GM04503 (cell line): ENCODE measurements at places on chromosomes 1 and 21.

DNA sequence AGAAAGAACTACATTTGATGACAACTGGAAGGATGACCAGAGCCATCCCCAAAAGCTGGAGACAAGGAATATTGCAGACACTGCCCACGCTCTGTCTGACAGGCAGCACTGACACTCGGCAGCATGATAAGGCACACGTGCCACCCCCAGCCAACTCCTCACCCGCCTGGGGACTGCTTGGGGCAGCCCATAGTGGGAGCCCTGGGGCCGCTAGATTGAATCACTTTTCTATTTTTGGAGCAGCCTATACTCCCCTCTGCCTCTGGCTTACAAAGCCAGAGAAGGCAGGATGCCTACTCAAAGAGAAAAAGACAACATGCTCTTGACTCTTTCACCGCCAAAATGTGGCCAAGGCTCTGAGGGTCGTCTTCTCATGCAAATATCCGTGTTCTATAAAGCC is 1.3 kb downstream of the SMG5 start:
- no peak for DNase-seq

- DNase-seq = peak; percentile 71
These were observed 367.3 kb downstream of the SMYD3 start for GRCh38 chr1:246139745-246140182.

- DNase-seq = no peak
These were observed 26.9 kb downstream of the PLEKHO1 start for GRCh38 chr1:150176593-150176992.

DNA sequence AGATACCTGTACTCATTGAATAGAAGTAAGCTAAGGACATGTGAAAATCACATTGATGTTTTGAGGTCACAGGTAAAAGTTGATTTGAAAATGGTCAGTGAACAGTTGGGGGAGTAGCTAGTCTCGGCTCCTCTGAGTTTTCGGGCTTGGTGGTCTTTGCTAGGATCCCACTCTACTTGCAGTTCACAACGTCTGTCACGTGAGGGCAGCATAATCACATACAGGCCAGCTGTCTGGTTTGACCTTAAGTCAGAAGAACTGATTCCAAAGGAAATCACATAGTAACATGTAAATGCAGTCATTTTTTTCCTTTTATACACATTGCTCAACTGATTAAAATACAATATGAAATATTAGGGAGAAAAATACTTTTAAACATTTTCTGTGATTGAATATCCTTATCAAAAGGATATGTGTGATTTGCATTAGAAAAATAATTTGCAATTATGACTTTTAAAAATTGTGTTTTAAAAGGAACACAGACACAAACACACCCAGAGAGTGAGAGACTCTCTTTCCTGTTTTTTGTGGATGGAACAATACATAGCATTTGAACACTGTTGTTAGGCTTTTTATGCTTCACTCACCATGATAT is 21.8 kb upstream of the PDC start:
- no peak for DNase-seq

DNA sequence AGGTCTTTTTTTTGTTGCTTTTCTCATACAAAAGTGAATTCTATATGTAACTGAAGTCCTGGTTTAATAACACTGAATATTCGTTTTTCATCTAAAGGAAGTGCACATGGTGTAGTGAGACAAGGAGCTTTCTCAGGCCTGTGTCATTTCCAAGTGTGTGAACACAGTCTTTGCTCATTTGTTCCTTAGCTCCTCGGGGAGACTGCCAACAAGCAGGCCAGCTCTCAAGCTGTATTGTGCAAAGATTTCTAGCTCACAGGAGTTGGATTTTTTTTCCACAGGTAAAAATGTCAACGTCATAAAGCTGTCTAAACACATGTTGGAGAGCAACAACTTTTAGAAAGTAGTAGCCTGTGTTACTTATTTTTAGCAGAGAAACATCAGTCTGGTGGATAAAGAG is 87.8 kb upstream of the S1PR1 start:
- no peak for DNase-seq

DNA sequence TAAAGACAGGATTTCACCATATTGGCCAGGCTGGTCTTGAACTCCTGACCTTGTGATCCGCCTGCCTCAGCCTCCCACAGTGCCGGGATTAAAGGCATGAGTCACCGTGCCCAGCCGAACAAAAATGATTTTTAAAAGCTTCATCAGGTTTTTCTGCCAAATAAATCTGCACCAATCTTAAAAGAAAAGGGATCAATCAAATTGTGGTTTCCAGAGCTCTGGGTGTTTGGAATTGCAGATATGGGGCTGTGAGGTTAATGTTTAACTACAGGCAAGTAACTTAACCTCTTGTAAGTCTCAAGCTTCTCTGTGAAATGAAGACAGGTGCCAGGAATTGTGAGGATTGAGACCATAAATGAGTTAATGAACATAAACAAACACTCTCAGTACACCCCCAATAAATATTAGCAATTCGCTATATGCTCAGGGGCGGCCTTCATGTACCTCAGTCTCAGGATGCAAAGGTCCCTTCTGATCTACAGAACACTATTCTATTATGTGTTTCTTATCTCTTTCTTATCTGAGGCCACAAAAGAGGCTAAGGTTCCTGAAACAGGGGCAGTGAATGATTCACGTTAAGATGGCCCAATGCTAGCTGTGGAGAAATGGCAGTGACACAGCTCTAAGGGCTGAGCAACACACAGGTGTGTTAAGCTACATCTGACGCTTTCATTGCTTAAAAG is 7.1 kb upstream of the GNPAT start:
- no peak for DNase-seq

DNA sequence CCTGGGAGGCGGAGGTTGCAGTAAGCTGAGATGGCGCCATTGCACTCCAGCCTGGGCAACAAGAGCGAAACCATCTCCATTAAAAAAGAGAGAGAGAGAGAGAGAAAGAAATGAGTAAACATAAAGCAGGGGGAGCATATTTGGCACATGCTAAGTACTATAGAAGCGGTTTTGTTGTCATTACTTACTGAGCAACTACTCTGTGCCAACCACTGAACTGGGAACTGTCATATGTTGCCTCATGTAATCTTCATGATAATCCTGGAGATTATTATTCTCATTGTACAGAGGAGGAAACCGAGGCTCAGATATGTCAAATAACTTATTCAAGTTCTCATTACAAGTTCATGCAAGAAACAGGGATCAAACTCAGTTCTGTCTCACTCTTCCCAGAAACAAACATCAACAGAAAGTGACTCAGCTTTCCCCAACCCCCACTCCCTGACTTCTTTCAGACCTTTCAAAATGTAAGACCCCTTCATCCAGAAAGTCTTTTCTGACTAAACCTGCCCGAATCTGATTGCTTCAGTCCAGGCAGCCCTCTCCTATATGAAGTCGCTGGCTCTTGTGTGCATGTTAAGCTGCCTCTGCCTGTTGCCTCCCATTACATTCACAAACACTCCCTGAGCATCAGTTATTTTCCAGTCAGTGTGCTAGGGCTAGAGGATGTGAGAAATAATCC is 23.5 kb downstream of the LAMB3 start:
- DNase-seq = no peak

DNA sequence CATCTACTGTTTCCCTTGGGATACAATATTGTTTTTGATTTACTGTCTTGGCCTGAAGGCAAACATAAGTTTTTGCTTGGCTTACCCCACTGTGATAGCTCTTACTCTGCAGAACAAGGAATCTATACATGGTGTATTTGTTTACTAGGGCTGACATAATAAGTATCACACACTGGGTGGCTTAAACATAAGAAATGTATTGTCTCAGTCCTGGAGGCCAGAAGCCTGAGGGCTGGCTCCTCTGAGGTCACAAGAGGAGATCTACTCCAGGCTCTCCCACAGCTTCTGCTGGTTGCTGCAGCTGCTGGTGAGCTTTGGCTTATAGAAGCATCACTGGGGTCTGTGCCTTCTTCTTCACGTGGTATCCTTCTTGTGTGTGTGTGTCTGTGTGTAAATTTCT is 30.7 kb upstream of the IGSF5 start:
- no peak for DNase-seq

DNA sequence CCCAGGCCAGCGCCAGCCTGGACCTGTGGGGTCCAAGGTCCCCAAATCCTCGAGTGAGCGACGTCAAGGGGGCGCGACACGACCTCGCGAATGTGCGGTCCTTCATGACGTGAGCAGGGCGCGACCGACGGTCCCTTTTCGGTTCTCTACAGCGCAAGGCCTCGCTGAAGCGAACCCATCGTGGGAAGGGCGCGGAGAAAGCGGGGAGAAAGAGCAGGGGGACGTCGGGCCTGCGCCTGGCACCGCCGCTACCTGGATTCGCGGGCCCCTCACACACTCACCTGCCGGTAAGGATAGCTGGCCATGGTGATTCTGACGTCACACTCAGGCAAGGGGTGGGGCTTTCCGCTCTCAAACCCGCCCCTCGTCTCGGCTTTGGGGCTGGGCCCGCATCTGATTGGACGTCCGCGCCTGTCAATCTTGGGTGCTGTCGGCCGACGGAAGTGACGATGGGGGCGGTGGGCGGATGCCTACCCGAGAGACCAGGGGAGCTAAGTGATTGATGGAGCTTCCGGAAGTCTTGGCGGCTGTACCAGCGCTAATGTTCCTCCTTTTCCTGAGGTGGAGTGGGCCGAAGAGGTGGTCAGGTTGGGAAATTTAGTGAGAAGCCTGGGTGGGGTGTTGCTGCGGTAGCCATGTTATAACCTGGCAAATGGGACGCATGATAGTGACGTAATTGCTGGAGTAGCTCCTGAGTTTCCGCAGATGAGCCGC is at the start of gene PEF1:
TSS of gene PEF1 (minus strand) at position 317 of the 714 bp plus-strand sequence. CDS start at position 305, 12 bp downstream.
- peak; percentile 84 for DNase-seq

- no peak for DNase-seq
These were observed 123.2 kb downstream of the DPYD start for GRCh38 chr1:97797403-97798183.

DNA sequence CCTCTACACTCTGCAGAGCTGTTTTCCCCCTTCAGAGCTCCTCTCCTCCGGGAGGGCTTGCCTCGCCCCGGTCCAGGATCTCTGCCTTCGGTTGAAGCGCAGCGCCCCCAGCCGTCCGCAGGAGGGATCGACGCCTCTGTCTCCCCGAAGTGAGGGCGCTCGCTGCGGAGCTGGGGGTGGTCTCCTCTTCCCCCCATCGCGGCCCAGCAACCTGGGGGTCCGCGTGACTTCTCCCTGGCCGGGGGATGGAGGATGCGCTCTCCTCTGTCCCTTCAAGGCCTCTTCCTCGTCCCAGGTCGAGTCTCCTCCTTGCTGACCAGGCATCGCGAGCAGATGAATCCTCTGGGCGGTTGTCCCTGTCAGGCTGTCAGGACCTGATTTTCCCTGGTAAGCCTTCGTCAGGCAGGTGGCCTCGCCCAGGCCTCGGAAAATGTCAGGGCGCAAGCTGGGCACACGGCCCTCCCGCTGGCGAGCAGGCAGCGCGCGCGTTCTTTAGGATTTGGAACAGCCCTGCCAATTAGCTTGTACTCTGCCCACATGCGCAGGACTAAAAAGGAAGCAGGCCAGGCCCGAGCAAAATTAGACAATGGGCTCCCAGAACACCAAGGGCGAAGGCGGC is 90.5 kb downstream of the EDEM3 start:
- DNase-seq = no peak
